ENCODE measurements at places on chromosomes 3 and 15.

- no peak for DNase-seq
Measured at GRCh38 chr3:28101705-28102104, 139.7 kb upstream of the CMC1 start.

DNA sequence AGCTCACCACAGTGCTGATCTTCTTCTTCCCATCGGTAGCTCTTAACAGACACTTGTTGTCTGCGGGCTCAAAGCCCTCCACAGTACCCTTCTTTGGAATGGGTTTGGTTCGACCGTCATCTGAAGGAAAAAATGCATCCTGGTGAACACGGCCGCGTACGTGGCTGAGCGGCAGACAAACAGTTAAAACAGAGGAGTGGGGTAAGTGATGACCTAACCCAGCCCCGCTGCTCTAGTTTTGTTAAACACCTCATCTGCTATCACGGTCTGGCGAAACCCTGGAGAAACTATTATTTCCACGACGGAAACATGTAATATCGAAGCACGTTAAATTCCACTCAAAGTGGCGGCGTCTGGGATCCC is 725 bp downstream of the SRP14 start:
- DNase-seq: no peak

DNA sequence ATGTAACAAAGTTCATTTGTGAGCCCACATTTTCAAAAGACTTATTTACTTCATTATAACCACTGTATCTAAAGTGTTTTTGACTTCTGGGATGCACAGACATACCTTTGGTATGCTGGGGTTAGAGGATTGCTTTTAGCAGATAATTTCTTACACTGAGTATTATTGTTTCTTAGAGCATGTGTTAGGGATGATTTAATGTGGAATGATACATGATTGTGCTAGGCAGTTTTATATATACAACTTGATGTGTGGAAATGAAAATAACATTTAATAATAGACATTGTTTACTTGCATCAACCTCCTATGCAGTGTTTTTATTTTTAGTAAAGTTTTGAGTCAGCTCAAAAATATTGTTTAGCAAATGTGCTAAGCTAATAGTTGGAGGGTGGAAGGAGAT is 3.4 kb downstream of the KIF23 start:
- no peak for DNase-seq

- peak; percentile 59 for DNase-seq
Measured at GRCh38 chr15:78050826-78051225, 26.7 kb downstream of the TBC1D2B start.

All from activated CD4-positive, alpha-beta T cell treated with anti-CD3 and anti-CD28 coated beads for 4 hours (primary cell).